NK-92 treated with Interleukin-12 subunit alpha and Interleukin-12 subunit beta, amount 100 ng/mL, for 24 hours (cell line): ENCODE measurements at places on chromosomes 5 and 9.
A peak's percentile ranks its signal among the peaks of the same experiment; 100 is the strongest.

DNA sequence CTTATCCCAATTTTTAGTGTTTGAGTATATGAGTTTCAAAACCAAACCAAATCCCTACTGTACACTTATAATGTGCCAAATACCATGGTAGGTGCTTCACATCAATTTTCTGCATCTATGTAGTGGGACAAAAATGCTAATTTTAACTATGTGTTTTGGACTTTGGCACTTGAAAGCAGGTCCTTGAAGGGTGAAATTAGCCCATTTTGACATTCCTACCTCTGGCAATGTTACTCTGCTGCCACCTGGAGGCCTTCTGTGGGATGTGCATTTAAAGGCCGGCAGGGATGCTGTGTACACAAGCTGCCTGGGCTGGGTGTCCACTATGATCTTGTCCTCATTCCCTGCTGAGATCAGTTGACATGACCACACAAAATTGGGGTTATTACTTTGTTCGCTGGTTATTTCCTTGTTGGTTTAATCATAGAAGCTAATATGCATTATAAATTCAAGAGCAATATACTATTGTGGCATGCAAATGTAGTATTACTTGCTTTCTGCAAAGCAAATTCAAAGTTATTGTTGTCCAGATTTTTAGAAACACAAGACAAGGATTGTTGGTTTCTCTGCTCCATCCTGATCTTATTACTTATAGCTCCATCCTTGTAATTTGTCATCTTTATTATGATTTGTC lies 166.8 kb downstream of the ARHGEF28 start:
- DNase-seq, result peak; percentile 13

DNA sequence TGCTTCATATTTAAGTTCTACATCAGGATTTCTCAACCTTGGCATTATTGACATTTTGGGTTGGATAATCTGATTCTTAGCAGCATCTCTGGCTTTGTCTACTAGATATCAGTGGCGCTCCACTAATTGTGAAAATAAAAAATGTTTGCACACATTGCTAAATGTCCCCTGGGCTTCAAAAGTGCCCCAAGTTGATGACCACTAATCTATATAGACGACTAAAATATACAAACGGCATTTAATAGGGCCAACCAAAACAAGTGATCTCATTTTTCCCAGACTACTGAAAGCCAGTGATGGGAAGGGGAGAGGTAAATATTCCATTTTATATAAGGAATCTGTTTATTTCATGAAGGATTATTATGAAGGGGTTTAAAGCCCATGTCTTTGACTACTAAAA lies 118.6 kb downstream of the HOMER1 start:
- no peak for DNase-seq

GRCh38 chr9:24602693-24603352 lies 57.1 kb upstream of the IZUMO3 start:
- no peak for DNase-seq

- no peak for DNase-seq
Observed at GRCh38 chr5:53116597-53116996, 7.0 kb upstream of the MOCS2 start.

GRCh38 chr5:62284946-62285891 lies 20.8 kb upstream of the KIF2A start:
- peak; percentile 82 for DNase-seq

DNA sequence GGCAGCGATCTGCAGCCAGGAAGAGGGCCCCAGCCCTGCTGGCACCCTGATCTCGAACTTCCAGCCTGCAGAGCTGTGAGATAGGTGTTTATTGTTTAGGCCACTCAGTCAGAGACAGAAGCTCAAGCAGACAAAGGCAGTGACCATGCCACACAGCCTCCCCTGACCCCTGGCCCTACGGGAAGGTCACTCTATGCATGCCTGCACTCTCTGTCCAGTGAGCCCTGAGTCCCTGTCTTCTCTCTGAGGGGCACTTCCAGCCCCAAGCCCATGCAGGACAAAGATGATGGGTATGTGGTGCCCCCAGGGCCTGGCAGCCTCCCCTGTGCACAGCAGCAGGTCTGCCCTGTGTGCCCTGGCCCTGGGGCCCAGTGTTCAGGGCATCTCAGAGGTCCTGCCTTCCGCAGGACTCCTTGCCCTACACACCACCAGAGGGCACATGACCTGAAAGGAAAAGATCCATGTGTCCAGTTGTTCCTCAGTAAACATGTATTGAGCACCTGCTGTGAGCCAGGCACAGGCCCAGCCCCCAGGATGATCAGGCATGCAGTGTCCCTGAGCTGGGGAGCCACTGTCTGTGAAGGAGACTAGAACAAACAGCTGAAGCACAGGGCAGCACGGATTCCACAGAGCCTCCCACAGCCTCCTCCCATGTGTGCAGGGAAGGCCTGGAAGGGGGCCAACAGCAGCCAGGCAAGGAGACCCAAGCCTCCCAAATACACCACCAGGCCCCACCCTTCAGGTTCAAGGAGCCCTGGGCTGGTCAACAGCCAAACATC lies 109.3 kb downstream of the ATPSCKMT start:
- DNase-seq, result no peak

DNA sequence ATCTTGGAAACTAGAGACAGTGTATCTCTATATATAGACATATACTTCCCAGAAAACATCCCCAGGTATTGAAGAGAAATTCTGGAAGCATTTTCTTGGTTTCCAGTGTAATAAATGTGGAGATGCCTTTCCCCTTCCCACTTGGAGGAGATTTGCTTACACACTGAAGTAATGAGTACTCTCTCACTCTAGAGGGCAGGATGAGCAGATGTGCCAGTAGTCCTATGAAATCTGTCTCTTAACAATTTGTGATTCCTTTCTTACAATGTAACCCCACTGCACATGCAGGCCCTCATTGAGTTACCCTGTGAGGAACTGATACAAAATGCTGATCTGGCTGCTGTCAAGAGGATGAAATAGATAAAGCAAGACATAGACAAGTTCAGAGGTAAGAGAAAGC lies 567.2 kb downstream of the SLCO4C1 start:
- no peak for DNase-seq

GRCh38 chr5:32059761-32060530 lies 114.2 kb downstream of the GOLPH3 start:
- DNase-seq, result no peak

GRCh38 chr9:132169672-132170392 lies 8.0 kb downstream of the NTNG2 start:
- peak; percentile 21 for DNase-seq

- no peak for DNase-seq
Observed at GRCh38 chr5:77921094-77921768, 145.1 kb upstream of the TBCA start.

- no peak for DNase-seq
Observed at GRCh38 chr5:134609232-134609851, 23.3 kb downstream of the SAR1B start.

DNA sequence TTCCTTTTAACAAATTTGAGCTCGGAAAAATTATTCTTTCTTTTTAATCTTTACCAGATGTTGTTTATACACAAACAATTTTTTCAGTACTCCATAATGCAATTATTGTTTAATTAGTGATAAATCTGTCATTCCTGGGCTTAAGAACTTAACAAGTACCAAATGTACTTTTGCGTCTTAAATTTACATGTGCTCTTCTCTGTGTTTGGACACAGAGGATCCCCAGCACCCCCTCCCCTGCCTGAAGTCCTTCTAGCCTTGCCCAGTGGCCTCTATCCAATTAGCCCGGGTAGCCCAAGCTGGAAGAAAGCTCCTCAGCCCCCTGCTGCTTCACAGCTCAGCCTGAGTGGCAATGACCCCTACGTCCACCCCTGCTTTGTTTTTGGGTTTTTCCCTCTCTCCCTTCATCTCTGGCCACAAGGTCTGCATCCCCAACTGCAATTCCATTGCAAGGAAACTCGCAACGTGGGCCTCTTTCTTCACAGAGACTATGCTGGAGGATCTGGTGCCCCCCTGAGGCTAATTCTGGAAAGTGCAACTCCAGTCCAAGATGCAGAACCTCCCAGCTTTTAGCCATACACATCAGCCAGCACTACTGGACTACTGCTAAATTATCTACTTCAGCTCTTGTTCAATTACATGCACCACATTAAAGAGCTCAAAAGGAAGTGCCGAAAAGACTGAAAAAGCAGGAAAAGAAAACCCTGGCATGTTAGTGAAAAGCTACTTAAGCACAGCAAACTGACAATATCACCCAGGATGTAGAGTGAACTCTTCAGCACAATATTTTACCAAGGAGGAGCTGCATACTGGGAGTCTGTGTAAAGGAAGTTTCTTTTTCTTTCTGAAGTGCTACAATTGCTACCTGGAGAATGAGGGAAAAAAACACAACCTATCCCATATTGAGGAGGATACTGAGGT lies 186.2 kb downstream of the FANCC start:
- no peak for DNase-seq

DNA sequence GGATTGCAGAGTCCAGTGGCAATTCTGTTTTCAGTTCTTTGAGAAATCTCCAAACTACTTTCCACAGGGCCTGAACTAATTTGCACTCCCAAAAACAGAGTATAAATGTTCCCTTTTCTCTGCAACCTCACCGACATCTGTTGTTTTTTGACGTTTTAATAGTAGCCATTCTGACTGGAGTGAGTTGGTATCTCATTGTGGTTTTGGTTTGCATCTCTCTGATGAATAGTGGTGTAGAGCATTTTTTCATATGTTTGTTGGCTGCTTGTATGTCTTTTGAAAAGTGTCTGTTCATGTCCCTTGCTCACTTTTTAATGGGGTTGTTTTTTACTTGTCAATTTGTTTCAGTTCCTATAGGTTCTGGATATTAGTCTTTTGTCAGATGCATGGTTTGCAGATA lies 72.6 kb downstream of the PALM2AKAP2 start:
- no peak for DNase-seq

DNA sequence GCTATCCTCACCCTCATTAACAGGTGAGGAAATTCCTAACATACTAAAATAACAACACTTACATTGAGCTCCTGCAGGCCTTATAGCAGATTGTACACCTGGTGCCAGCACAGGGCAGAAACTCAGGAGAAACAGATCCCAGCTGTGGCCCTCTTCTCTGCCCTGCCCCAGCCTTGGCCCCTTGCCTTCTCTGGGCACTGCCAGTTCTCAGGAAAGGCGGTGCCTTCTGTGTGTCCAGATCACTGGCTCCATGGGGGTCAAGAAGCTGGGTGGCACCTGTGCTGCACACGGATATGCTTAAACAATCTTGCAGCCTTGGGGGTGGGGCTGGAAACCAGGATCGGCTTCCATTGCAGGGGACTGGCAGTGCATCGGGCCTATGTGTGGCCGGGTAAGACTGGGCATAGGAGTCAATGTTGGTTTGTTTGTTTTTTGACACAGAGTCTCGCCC lies 19.3 kb downstream of the KYAT1 start:
- no peak for DNase-seq

DNA sequence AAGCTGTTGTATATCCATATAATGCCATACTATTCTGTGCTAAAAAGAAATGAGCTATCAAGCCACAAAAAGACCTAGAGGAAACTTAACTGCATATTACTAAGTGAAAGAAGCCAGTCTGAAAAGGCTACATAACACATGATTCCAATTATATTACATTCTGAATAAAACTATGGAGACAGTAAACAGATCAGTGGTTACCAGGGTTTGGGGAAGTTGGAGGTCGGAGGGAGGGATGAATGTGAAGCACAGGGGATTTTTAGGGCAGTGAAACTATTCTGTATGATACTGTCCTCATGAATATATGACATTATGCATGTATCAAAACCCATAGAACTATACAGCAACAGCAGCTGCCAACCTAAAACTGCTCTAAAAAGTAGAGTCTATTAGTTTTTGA lies 5.6 kb upstream of the RFK start:
- DNase-seq, result no peak

GRCh38 chr5:160442824-160443431 lies 21.3 kb downstream of the PTTG1 start:
- DNase-seq, result no peak

- DNase-seq, result no peak
Observed at GRCh38 chr5:143758750-143759149, 53.2 kb upstream of the HMHB1 start.

- DNase-seq, result no peak
Observed at GRCh38 chr5:101517795-101518194, 614.7 kb upstream of the ST8SIA4 start.

GRCh38 chr5:121797681-121798518 lies 53.8 kb upstream of the FTMT start:
- DNase-seq, result no peak

GRCh38 chr9:72982146-72982799 lies 29.4 kb upstream of the ALDH1A1 start:
- DNase-seq, result no peak

- DNase-seq, result no peak
Observed at GRCh38 chr9:77221431-77221830, 44.1 kb downstream of the VPS13A start.

- no peak for DNase-seq
Observed at GRCh38 chr5:94192658-94193391, 425.6 kb downstream of the KIAA0825 start.

- DNase-seq, result no peak
Observed at GRCh38 chr5:131413605-131414559, 150.0 kb downstream of the CDC42SE2 start.

- DNase-seq, result no peak
Observed at GRCh38 chr9:131278702-131279111, 2.4 kb upstream of the FAM78A start.

DNA sequence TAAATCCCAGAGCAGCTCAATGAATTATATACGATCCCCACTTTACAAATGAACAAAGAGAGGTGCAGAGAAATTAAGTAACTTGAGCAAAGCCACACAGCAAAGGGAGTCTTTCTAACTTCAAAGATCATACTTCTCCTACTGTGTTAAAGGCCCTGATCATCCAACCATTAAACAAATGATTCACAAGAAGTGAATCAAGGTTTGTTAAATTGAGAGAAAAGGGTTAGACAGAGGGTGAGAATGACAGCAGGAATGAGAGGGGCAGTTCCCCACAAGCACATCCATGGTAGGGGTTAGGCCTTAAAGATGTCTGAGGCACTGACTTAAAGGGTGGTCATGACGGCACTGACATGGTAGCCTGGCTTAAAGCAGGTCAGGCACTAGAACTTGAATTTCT lies 10.7 kb downstream of the IDNK start:
- DNase-seq, result no peak

GRCh38 chr9:78316166-78316892 lies 19.4 kb downstream of the PSAT1 start:
- no peak for DNase-seq

DNA sequence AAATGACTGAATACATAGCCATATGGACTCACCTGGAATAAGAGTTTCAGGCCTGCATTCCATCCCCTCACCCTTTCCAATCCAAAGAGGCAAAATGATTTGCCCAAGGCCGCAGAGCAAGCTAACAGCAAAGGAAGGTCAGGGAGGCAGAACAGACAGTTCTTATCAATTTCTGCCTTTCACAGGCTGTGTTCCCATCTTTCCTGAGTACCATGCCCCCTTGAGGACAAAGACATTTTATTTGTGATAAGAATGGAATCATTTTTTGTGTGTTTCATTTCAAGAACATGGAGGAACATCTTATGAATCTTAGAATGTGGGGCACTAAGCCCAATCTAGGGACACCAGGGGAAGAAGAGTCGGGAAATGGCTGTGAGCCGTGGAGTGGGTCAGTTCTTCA lies 13.9 kb downstream of the LHFPL2 start:
- DNase-seq, result no peak

- DNase-seq, result no peak
Observed at GRCh38 chr9:32703635-32704034, 68.2 kb upstream of the TAF1L start.

GRCh38 chr5:153147891-153148623 lies 342.4 kb upstream of the GRIA1 start:
- no peak for DNase-seq
